ENCODE measurements at places on chromosomes 7 and 10.

- DNase-seq, result peak; percentile 34
These were observed 118.4 kb upstream of the WDR11 start for GRCh38 chr10:120732643-120733313.

DNA sequence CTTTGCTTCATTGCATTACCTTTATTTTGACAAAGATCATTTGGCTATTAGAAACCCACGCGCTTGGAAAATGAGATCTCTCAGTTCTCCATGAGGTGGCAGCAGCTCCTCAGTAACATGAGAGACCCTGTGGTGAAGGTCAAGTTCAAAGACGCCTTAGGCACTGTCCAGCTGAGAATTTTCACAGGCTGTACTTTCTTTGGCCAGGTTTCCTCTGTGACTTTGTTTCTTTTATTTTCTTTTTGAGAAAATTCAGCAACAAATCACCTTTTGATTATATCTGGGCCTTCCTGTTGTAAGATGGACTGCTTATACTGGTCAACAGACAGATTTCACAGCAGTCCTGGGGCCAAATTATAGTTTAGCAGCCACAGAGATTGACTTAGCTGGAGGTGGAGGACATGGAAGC lies 54.5 kb downstream of the RAB18 start:
- peak; percentile 75 for DNase-seq

GRCh38 chr10:6062101-6062771 lies at the start of gene IL2RA:
Gene IL2RA, minus strand, starts transcription at chr10:6062367. Its CDS starts 216 bp downstream, at chr10:6062151.
- DNase-seq, result no peak

- DNase-seq, result no peak
These were observed 19.8 kb downstream of the HKDC1 start for GRCh38 chr10:69239816-69240434.

GRCh38 chr10:69439813-69440506 lies 11.3 kb upstream of the TSPAN15 start:
- DNase-seq, result peak; percentile 16

DNA sequence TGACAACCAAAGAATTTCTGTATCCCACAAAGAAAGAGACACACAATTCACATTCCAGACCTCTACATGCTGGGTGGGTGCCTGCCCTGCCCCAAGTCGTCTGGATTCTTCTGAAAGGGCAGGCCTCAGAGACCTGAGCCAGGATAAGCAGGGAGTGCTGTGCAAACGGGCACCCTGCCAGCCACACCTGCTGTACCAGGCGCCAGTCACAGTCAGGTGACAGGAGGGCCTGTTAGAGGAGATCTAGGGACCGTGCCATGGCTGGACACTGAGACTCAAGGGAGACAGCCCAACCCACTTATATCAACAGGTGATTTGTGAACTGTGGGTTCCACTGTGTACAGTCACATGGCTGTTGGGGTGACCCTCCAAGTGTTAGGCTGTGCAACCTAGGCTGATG lies 103.1 kb upstream of the AFAP1L2 start:
- DNase-seq, result no peak

DNA sequence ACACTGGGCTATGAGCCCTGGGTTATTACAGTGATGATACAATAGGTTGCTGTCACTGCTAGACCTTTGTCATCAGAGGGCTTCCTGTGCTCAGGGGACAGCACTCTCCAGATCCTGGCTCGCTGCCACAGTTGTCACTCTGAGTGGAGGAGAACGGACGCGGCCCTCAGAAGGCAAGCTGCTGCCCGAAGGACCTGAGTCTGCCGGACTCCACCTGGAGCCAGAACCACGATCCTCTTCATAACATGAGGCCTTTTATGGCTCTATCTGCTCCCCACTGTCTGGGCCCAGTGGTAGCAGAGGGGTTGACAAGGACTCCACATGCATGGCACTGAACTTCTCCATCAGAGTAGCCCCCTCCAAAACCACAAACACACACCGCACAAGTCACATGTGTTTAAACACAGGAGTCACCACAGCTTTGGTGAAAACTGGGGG lies 94.7 kb upstream of the EFCAB10 start:
- DNase-seq, result no peak
